ENCODE measurements at places on chromosomes 11 and 22.

DNA sequence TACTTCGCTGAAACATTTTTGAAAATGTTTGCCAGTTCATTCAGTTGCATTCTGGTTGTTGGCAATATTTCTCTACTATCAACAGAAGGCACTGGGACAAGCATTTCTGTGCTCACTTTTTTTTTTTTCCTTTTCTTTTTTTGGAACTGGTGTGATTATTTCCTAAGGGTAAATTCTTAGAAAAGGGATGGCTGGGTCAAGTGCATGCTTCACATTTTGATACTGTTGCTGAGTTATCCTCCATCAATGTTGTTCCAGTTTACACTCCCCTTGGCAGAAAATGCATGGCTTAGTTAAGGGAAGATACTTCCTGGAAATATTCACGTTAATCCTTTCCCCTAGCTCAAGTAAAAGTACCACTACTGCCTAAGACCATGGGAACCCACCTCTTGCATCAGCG, 81.8 kb downstream of the OSBP2 start:
- no peak for DNase-seq

- no peak for DNase-seq
Observed at GRCh38 chr11:72132646-72133045, 2.9 kb upstream of the FOLR3 start.

DNA sequence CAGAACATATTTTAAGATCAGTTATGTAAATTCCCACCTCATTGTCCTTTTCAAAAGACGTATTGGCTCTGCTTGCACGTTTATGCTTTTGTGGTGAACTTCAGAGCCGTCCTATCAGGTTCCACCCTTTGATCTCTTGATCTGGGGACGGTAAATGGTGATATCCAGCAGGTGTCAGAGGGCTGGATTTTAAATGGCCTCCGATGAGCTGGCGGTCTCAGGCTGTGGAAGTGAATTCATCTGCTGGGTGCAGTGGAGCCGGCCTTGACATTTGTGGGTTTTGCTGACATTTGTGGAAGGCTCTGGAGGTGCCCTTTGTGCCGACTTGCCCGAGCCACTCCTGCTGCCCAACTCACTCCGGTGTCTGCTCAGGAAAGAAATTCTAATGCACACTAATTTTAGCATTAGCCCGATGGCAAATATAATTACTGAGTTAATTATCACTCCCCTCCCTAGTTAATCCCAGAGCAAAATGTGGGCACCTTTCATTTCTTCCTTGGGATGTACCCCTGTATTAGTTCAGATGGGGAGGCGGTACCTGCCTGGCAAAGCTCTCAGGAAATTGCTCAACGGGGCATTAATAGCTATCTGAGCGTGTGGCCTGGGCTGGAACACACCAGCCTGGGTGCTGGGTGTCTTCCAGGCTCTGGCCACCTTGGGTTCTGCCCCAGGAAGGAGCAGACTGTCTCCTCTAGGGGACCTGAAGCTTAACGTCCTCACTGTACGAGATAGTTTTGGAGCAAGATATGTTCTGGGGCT, 9.1 kb downstream of the LRP5 start:
- no peak for DNase-seq

DNA sequence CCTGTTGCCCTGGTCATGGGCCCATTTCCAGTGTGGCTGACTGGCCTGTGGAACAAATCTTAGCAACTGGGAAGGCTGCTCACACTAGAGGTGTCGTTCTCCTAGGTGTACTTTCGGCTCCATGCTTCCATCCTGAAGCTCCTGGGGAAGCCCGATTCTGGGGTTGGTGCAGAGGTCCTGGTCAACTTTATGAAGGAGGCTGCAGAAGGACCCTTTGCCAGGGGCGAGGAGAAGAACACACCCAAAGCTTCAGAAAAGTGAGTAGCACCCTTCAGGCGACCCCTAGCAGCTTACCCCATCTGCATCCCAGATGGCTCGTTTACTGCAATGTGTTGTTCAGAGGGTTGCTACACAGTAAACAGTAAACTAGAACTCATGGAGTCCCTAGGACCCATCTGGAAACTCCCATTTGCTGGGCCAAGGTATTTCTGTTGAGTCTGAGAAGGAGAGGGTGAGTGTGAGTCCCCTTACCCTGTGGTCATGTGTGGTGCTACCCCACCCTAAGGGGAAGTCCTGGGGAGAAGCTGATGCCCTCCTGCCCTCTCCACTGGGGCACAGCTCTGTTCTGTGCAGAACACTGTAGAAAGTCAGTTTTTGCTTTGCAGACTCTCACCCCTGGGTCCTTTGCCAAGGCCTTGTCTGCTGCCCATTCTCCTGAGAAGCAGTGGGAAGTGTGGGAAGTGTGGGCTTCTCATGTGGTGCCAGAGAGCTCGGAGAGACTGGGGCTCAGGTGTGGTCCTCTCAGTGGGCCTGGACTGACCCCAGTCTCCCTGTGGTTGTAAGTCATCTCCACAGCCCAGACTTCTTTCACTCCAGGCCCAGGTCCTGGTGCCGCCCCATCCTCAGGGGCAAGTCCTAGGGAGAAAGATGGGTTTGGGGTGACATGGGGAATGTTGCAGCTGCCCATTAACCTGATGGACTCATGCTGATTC, 85.0 kb downstream of the CABIN1 start:
- no peak for DNase-seq

DNA sequence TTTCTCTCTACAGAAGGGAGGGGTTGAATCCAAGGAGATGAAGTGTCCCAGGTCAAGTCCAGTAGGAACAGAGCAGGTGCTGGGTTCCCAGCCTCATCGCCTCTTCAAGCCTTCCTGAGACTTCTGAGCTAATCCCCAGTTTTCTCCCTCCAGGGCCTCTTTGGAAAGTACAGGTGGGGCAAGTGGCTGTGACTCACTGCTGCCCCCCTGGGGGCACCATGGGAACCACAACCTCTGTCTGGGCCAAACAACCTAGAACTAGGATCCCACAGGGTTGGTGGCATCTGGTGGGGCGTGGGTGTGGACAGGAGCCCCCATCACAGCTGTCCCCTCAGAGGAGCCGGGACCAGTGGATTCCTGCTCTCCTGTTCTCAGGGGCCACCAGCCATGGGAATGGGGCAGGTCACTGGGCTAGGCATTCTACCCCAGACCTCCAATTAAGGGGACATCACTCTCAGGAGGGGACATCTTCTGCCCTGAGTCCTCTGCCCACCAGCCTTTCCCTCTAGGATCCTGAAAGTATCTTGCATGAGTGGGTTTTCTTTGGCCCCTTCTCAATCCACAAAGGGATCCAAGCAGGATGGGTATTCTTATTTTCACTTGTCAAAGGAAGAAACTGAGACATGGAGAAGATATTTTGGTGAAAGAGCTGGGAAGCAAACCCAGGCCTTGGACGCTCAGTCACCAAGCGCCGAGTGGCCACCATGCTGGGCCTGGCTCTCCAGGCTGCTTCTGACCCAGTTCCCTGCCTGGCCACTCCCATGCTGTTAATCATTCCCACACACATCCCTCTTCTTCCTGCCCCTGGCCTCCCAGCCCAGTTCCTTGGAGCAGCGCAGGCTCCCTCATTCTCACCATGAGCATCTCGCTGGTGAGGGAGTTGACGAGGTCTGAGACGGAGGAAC, 23.8 kb downstream of the LRRC10B start:
- DNase-seq = no peak

DNA sequence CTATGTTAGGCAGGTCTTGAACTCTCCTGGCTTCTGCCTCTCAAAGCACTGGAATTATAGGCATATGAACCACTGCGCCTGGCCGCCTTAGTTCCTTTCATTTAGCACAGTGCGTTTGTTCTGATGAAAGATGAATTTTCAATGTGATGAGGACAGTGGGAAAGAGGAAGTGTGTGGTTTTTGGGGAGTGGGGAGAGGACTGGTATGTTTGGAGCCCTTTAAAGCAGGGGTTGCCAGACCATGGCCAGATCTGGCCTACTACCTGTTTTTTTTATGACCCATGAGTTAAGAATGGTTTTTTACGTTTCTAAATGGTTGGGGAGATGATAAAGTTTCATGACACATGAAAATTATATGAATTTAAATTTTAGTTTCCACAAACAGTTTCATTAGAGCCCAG, 12.5 kb downstream of the ATXN10 start:
- no peak for DNase-seq

GRCh38 chr22:46775850-46776826, 13.7 kb downstream of the TBC1D22A start:
- DNase-seq = no peak

GRCh38 chr11:69416762-69417698, 64.4 kb upstream of the LINC01488 start:
- no peak for DNase-seq

DNA sequence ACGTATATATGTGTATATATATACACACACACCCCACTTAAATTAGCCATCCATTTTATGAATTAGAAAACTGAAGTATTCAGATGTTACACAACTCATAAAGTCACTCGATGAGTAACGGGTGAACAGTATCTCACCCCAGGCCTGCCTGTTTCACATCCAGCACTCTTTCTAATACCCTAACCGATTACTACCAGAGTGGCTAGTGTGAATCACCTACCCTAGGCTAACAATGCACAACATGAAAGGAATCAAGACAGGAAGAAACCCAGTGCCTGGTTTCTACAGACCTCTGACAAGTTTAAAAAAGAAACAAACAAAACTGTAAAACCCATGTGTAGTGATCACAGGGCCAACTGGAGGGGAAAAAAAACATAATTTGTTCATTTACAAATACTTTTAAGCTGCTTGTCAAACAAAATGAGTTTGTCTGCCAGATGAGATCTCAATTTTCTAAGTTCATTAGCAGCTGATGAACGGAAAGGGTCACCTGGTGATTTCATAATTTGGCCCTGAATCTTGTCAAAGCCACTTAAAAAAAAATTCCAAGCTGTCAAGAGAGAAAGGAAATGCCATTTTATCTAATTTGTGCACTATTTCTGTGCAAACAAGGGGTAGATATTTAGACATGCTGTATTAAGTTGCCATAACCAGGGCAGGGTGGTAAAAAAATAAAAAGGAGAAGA, 134.8 kb downstream of the LARGE1 start:
- DNase-seq = no peak

- no peak for DNase-seq
Observed at GRCh38 chr11:110900426-110900825, 188.2 kb upstream of the ARHGAP20 start.

DNA sequence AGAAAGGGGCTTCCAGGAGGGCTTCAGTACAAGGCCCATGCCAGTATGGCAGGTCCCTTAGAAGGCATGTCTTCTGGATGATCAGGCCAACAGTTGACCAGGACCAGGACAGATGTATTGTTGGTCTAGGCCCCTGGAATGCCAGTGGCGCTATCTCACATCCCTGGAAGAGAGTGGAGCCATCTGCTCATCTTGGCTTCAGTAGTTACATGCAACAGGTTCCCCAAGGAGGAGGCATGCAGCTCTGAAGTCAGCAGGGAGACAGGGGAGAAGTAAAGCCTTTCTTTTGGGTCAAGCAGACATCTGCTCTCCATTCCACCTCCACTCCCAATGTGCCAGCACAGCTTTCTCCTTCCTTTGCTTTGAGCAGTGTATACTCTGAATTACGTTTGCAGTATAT, 244.1 kb downstream of the KIRREL3 start:
- no peak for DNase-seq

DNA sequence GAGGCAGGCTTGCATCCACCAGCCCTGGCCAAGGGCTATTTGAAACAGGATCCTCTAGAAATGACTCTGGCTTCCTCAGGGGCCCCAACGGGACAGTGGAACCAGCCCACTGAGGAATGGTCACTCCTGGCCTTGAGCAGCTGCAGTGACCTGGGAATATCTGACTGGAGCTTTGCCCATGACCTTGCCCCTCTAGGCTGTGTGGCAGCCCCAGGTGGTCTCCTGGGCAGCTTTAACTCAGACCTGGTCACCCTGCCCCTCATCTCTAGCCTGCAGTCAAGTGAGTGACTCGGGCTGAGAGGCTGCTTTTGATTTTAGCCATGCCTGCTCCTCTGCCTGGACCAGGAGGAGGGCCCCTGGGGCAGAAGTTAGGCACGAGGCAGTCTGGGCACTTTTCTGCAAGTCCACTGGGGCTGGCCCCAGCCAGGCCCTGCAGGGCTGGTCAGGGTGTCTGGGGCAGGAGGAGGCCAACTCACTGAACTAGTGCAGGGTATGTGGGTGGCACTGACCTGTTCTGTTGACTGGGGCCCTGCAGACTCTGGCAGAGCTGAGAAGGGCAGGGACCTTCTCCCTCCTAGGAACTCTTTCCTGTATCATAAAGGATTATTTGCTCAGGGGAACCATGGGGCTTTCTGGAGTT, 13.3 kb downstream of the IL10RA start:
- DNase-seq = no peak

DNA sequence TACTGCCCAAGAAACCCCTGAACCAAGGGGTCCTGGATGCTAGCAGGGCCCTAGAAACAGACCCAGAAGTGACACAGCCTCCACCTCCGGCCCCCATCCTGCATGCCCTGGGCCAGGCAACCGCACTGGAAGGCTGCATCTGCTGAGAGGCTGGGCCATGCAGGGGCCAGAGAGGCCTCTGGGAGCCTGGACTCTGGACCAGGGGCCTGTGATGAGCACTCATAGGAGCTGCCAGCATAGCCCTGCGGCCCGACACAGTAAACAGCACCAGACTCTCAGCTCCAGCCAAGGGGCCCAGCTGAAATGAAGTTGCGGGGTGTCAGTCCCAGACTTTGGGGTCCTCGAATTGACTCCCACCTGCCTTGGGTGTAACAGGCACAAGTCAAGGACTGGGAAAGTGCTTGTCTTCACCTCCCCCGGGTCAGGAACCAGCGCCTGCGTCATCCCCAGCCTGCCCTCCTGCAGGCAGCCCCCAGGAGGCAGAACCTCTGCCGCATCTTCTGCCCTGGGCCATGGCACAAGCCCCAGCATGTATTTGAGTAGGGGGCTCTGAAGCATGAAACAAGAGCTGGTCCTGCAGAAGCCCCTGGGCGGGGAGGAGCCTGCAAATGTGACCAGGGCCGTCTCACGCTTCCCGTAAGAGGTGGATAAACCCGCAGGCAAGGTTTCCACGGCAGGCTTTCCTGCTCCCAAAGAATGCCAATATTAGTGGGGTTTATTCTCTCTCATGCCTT, 25.2 kb upstream of the CCND1 start:
- no peak for DNase-seq

DNA sequence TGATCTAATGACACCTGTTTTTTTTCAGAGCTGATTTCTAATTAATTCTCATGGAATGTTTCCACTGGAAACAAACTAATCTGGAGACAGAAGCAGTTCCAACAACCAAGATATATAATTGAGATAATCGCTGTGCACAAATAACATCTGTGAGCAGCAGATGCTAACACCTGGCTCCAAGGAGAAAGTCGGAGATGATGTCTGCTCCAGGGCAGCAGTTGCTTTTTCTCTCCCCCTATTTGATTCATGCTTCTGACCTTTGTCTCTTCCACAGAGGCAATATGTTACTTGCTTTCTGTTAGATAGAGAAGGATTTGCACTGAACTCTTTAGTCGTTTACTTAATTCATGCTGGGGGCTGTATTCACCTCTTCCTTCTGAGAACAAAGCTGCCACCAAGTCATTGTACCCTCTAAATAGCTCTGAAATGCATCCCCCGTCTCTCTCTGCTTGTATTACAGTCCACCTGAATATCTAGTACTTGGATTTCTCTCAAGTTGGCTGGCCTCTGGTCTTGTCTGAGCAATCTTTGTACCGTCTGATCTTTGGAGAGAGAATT, 187.4 kb downstream of the MYO18B start:
- peak; percentile 35 for DNase-seq

- DNase-seq = no peak
Observed at GRCh38 chr11:65275906-65276305, 14.1 kb downstream of the POLA2 start.

GRCh38 chr11:46697303-46697702, 3.1 kb downstream of the ARHGAP1 start:
- DNase-seq = no peak

- no peak for DNase-seq
Observed at GRCh38 chr22:41401781-41402648, 20.3 kb downstream of the TEF start.
